Tibial nerve (tissue), 4 donors: ENCODE measurements at places on chromosomes 13 and 19. TPM values are rescaled to one million over a fixed set of nuclear protein-coding genes. Genes with fewer than 3 reads are reported as not detected.
A peak's percentile ranks its signal among the peaks of the same experiment; 100 is the strongest.

Gene SIAH3
- total RNA-seq: not detected

Gene ZNF723
- total RNA-seq: not detected

Gene HNRNPM
- 177 TPM for total RNA-seq

Gene EBPL
- total RNA-seq: 89.4 TPM

Gene TLE2
- 184 TPM for total RNA-seq

Gene ZNF302
- total RNA-seq: 41.7 TPM

Gene CFAP97D2
- not detected for total RNA-seq

Gene MED16
- total RNA-seq: 53.0 TPM

Gene TRPC4
- 1.1 TPM for total RNA-seq

GRCh38 chr13:26074706-26075105 is 22.9 kb upstream of the SHISA2 start:
- DNase-seq: no peak

DNA sequence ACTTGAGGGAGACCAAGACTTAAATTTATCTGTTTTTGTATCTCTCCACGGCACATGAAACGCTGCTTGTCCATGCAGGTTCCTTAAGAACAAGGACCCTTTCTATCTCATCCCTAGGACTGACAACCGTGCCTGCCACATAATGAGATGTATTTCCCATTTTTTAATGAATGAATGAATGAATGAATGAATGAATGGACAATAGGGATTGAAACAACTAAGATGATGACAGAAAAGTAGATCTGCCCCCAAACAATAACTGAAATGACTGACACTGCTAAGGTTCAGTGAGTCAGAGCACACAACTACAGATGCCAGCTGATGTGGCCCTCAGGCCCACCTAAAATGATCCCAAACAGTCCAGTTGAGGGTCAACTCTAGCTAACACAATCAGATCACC is 69.8 kb downstream of the USP12 start:
- no peak for DNase-seq

GRCh38 chr13:114227528-114227927 is 7.2 kb upstream of the CDC16 start:
- DNase-seq: no peak

DNA sequence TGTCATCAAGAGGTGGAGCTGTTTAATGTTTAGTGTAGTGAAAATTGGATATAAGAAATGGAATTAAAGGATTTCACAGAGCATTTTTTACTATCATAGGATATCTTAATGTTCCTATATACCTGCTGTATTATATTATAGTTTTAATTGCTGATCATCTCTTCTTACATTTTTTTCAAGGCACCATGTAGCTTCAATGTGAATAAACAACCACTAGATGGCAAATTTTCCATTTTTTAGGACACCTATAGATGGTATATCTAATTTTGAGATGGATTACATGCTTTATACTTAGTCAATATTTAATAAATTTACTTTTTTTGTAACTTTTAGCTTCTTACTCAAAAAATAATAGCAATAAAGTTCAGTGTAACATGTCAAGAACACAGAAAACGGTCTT is 9.0 kb upstream of the ATXN8OS start:
- DNase-seq: no peak

DNA sequence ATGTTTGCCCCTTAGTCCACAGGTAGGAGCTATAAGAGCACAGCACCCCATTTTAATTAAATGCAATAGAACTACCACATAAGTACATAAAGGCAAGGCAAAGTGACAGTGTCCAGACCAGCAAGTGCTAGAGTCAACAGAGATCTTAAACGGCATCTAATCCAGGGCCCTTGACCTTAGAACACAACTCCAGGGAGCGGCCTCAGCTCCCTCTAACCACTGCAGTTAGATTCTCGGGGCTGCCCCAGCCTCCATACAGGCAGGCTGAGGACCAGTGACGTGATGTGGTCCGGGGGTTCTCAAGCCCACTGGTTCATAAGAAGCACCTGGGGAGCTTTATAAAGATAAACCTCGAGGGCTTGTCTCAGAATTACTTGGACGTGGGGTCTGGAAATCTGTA is 10.0 kb upstream of the ATP12A start:
- DNase-seq: no peak

- DNase-seq: no peak
Measured at GRCh38 chr19:51111606-51112005, 3.4 kb upstream of the CTU1 start.

DNA sequence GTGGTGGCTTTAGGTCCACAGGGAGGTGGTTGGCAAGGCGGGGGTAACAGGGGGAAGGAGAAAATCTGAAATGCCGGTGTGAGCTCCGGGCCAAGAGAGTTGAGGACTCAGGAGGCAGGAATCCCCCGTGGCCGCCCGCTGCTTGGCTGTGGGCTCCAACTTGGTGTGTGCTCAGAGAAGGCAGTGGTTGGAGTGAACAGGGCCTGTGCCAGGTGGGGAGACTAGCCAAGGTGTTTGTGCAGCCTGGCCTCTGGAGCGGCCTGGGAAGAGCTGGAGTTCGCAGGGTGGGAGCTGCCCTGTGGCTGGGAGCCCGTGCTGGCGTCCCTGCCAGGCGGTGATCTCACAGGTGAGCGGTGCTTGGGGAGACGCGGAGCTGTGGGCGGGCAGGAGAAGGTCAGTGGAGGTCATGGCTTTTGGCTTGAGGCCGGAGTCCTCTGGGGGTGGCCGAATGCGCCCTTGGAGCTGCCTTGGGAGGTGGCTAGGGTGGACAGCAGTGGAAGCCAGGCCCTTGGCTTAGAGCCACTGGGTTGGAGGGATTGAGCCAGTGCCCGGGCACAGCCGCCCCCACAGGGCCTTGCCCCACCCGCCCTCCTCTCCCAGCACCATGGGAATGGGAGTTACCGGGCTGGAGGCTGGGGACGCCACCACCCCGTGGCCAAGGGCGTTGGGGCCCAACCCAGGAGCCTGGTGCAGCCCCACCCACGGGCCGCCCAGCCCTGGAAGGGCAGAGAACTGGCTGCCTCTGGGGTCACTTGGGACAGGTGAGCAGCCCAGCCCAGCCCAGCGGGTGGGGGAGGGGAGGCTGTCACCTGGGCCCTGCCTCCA is 7.1 kb upstream of the CIRBP start:
- peak; percentile 41 for DNase-seq

GRCh38 chr13:109750221-109750775 is 36.1 kb downstream of the IRS2 start:
- no peak for DNase-seq

- DNase-seq: no peak
Measured at GRCh38 chr19:4474514-4475022, 2.5 kb downstream of the HDGFL2 start.

GRCh38 chr13:104868806-104869205 is 1666.7 kb downstream of the EFNB2 start:
- DNase-seq: no peak

- DNase-seq: no peak
Measured at GRCh38 chr13:114145256-114145655, 12.8 kb upstream of the RASA3 start.

DNA sequence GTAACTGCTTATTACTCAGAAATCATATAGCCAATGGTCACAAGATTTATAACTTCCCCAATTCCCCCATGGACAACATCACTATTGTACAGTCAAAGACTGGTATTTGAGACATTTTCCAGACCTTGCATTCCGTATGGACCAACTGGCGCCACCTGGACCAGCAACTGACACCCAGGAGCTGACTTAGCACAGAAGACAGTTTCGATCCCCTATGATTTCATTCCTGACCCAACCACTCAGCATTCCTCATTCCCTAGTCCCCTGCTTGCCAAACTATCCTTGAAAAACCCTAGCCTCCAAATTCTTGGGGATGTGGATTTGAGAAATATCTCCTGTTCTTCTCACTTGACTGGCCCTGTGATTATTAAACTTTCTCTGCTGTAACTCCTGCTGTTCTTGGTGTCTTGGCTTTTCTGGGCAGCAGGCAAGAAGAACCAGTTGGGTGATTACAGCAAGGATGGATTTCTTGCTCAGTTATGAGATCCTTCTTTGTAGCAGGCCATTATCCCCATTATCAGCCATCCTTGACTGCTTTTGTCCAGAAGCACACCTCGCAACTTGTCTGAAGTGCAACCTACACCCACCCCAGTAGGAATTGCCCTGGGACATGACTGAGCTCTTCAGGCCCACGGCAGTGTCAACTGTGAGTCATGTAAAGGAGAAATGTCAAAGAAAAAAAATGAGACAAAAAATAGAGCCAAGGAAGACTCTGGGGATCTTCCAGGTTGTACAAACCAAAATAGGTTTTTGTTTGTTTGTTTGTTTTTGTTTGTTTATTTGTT is 13.7 kb upstream of the MAP3K10 start:
- no peak for DNase-seq

DNA sequence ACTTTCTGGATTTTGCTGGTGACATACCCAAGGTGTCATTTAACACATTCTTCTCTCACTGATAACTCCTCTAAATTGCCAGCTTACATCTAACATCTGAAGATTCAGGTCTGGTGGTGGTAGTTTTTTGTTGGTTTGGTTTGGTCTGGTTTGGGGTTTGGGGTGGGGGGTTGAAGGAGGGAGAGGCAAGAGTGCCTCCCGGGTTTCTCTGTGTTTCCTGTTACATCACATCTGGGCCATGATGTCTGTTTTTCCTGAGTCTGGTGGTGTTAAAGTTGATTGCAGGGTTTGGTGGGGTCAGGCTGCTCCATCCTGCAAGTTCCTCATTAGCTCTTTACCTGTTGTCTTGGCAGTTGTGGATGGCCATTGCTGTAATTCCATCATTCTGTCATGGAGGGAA is 155.8 kb upstream of the UBL3 start:
- no peak for DNase-seq

- no peak for DNase-seq
Measured at GRCh38 chr13:76454991-76455390, 431.2 kb downstream of the KCTD12 start.

DNA sequence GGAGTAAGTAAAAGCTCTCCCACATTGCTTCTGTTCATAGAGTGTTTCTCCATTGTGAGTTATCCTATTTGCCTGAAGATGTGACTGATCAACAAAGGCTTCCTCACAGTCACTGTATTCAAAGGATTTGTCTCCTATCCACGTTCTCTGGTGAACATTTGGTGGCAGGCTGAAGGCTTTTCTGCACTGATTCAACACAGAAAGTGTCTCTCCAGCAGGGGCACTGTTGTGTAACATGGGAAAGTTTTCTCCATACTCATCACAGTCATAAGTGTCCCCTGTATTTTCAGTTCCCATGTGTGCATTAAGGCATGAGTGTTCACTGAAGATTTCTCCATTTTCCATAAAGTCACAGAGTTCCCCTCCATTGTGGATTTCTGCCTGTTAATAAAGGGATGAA is 17.6 kb downstream of the ZNF121 start:
- DNase-seq: no peak

- no peak for DNase-seq
Measured at GRCh38 chr19:2619076-2619475, 83.4 kb downstream of the GNG7 start.

- DNase-seq: no peak
Measured at GRCh38 chr13:92137520-92137919, 739.1 kb downstream of the GPC5 start.

DNA sequence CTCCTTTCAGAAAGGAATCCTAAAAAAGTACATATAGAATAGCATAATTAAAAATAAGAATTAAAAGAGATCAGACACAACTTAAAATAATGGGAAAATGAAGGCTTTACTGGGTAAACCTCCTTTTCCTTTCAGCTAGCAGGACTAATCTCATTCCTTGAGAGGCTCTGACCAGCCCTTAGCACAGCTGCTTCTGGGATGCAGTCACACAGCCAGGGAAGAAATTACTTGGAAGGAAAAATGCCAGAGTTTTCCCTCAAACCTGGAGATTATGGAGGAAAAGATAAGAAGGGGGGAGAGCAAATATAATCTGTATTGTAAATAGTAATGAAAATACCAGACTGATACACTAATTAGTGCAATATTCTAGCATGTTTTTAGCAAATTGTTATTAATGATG is 91.8 kb downstream of the LRCH1 start:
- no peak for DNase-seq
